ENCODE measurements at places on chromosomes 12 and 14.
A peak's percentile ranks its signal among the peaks of the same experiment; 100 is the strongest.

DNA sequence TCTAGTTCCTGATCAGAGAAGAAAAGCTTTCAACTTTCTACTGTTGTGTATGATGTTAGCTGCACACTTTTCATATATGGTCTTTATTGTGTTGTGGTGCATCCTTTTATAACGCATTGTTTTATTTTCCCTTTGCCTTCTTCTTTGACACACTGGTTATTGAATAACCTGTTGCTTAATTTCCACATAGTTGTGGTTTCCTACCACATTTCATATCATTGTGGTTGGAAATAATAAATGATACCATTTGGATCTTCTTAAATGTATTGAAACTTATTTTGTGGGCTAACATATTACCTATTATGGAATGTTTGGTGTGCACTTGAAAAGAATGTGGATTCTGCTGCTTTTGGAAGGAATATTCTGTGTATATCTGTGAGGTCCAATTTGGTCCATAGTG lies 64.9 kb downstream of the GPHN start:
- no peak for DNase-seq

DNA sequence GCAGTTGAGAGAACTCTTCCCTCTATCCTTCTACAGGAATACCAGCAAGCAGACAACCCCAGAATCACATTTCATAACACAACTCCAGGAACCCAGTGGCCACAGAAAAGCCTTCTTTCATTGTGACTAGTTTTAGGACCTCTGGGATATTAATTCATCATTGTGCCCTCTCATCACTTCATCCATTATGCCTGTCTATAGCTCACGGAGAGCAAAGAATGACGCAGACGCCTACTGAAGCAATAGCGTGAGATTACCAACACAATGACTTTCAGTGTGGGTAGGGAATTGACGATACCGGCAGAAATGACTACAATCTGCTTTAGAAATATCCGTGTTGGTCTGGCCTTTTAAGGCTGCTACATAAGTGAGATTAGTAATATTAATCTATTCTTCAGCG lies 158.1 kb upstream of the FOXG1 start:
- DNase-seq = no peak

- DNase-seq = no peak
These were observed 12.3 kb downstream of the GPX2 start for GRCh38 chr14:64930085-64930843.

GRCh38 chr12:106442575-106442974 lies 85.0 kb downstream of the POLR3B start:
- no peak for DNase-seq

DNA sequence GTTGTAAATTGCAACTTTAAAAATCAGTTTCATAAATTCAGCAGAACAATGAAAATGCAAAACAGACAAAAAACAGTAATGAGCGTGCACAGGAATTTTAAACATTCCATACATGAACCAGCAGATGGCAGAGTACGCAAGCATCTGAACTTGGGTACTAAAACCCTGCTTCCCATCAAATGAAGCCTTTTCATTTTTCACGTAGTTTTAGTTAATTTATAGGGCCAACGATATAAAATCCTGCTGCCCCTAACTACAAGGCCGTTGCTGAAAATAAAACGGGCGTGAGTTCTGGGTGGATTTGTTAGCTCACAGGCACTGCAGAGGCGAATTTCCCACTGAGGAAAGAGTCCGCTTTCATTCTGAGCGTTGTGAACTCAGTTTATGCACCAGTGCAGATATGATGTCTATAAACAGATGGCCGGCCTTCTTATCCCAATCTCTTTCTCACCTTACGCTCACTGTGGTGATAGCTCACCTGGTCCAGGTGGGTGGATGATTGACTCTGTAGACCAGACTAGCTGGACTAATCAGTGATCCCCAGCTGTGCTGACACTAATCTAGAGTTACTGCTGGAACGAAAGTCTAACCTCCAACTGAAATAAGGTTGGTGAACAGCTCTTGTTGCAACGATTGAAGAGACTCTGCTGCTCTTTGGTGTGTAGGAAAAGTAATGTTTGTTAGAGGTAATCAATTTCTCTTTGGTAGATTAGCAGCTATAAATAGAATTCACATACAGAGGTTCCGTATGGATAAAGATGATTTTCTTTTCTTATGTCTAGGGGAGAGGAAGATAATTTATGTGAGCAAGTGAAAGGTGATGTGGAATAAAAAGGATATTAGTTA lies 89.2 kb downstream of the PDZRN4 start:
- DNase-seq = peak; percentile 13

DNA sequence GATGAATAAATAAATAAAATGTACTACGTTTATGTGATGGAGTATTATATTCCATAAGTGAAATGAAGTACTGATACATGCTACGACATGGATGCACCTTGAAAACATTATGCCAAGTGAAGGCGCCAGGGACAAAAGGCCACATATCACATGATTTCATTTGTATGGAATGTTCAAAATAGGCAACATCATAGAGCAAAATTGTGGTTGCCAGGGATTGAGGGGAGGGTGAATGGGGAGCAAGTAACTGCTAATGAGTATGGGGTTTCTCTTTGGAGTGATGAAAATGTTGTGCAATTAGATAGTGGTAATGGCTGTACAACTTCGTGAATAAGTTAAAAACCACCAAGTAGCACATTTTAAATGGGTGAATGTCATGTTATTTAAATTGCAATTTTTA lies 132.8 kb downstream of the SLC38A4 start:
- no peak for DNase-seq

- peak; percentile 87 for DNase-seq
These were observed 776 bp downstream of the RDH5 start for GRCh38 chr12:55720894-55721444.

- no peak for DNase-seq
These were observed 202.7 kb upstream of the BCL2L14 start for GRCh38 chr12:11868027-11868426.

- DNase-seq = no peak
These were observed 257.5 kb upstream of the HMGA2 start for GRCh38 chr12:65566751-65567150.

- no peak for DNase-seq
These were observed 194.4 kb downstream of the EMP1 start for GRCh38 chr12:13390918-13391317.

DNA sequence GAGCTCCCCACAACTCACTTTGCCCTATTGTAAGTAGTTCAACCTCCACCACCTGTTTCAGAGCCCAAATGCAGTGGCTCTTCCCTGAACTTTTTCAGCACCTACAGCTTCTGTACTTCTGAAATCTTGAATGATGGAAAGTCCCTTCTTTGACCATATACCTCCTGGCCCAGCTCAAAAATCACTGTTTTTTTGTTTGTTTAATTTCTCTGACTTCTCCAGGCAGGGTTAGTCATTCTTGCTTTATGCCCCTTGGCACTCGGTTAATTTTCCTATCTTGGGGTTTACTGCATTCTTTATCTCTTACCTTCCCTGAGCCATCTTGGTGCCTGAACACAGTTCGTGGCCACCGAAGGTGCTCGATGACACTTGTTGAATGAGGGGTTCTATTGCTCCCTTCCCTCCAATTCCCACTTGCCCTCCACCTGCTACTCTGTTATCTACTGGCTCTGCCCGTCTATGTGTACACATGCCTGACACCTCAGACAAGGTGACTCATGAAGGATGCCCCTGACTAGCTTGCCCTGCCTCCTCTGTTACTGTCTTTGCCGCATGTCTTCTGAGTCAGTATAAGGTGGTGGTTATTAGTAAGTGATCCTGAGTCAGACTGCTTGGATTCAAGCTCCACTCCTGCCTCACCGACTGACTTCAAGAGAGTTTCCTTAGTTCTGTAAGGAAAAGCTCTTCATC lies 4.4 kb downstream of the AMHR2 start:
- peak; percentile 77 for DNase-seq

GRCh38 chr12:77469578-77470333 lies 360.9 kb upstream of the NAV3 start:
- DNase-seq = no peak

GRCh38 chr14:76391981-76392690 lies 16.2 kb downstream of the ESRRB start:
- DNase-seq = no peak

- DNase-seq = no peak
These were observed 27.6 kb upstream of the PPM1A start for GRCh38 chr14:60221457-60221856.

DNA sequence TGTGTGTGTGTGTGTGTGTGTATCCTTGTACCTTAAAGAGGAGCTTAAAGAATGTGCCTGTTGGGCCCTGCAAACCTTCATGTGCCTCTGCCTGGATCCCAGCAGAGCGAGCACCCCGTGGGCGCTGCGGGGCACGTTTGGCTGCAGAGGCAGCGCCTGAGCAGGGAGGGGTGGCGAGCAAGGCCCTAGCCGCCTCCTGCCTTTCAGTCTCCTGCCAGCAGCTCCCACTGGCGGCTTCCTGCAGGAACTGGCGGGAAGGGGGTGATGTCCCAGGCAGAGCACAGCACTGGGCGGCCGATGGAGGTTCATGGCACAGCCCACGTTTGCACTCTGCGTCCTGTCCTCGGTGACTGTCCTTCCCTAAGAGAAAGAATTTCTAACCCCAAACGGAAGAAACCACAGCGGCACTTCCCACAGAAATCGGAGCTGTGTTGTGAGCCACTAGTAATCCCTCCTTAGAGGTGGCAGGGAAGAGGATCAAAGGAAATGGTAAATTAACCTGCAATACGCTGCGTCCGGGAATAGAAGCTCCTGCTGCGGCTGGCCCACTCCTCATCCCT lies 19.8 kb downstream of the ZBTB42 start:
- DNase-seq = no peak

DNA sequence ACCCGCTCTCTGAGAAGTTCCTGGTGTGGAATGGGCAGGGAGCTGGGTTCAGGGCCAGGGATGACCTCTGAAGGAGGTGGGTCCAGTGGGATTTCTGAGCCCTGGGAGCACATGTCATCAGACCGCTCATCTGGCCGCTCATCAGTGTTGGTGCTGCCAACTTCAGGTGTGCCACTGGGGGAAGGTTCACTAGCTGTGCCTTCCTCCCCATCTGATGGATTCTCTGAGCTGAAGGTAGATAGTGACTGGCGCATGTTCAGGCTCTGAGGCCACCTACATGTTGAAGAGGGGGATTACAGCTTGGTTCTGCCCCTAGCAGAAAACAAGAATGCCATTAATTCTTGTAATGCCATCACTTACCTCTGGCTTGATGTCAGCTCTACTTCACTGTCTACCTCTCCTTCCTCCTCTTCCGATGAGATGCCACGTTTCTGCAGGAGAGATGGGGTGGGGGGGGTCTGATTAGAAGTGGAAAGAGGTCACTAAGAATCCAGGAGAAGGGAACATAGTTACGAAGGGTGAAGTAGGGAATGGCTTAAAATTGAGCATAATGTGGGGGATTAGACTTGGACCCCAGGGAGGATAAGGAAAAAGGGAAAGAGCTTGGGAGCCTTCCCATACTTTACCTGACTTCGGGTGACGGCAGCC lies 17.2 kb downstream of the MAP3K12 start:
- no peak for DNase-seq

DNA sequence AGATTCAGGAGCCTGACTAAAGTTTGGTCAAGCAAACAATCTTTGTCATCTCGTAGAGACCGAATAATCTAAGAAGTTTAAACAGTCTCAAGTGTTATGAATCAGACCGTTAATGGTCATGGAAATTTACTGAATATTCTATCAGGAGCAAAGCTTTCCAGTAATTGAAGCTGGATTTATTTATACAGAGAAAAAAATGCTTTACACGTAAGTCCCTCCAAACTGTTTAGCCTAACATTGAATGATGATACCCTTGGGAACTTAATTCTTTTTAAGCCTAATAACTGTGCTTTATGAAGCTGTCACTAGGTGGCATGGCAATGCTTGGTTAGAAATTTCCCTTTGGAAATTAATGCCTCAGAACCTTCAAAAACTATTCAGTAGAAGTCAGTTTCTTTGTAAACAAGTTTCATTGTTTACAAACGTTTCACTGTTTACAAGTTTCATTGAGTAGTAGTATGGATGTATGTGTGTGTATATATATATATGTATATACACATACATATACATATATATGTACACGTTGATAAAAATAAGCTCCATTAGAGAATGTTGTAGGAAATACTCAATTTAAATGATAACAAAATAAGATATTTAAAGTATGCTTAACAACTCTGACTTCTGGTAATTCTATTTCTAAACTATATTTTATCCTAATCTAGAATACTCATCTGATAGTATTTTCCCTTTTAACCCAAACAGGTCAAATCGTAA lies 32.1 kb downstream of the DEPDC4 start:
- no peak for DNase-seq

DNA sequence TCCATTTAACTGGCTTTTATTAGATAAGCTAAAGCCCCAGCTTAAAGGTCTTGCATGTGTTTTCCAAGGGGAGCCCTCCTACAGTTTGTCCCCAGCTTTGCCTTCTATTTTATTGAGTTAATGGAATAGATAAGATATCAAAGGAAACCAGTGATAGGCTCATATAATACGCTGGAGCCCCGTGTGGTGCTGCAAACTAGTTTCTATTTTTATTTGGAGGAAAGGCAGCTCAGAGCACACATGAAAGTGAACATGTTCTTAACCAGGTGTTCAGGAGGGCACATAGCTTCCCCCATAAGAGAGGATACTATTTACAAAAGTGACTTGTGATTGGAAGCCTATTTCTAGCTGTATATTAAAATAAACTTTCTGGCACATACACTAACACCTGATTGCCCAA lies 251.7 kb downstream of the PDZRN4 start:
- no peak for DNase-seq

DNA sequence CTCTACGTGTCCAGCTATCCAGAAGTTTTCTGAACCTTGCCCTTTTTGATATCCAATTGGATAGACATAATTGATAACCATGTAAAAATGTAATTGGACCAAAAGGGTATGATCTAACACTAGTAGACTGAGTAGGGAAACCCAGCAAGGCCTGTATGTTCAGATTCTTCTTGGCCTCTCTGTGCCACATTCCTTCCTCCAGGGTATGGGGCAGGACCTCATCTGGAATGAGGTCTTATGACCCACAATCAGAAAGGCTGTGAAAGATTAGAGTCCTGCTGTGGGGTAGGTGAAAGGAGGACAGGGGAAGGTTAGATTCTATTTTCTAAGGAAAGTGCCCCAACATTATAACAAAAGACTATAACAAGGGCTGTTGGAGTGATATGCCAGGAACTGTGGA lies 51.3 kb upstream of the A2ML1 start:
- no peak for DNase-seq

DNA sequence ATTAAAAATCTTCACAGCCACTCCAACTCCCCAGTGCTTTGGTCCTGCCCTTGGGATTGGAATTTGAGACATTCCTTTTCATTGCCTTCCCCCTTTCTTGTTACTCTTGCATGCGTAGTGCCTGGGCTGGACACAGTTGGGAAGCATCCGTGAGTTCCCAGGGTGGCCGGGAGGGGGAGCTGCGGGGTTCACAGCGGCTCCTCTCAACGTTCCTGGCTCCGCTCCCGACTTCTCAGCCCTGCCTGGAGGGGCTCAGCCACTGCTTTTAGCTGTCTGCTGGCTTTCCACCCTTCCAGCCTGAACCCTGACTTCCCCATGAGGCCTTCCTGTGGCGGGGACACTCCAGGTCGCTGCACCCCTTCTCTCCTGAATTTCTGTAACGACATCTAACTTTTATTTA lies 3.2 kb downstream of the TEX52 start:
- DNase-seq = peak; percentile 38

- no peak for DNase-seq
These were observed 52.5 kb downstream of the TESPA1 start for GRCh38 chr12:54932038-54932437.

Data from amniotic stem cell (primary cell).